ENCODE measurements at places on chromosomes 5 and 9. TPM values are rescaled to one million over a fixed set of nuclear protein-coding genes. Genes with fewer than 3 reads are reported as not detected.

DNA sequence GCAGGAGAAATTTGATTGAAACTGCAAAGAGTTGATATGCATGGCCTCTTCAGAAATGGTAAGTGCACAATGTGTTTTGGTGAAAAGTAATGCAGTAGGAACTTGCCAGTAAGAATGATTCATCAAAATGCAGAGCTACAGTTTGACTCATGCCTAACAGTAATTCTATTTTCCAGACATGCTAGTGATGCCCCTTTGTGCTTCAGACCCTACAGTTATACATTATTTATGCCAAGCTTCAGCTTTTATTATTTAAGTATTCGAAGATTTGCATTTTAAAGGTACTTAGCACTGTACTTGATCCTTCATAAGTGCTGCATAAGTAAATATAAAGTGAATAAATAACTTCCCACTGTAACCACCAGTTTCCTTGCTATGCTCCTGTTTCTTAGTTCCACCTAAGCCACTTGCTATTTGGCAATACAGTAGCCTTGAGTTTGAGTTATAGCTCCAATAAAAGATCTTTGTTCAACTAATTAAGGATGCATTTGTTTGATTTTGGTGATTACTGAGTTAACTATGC, 3.6 kb upstream of the SPATA31E1 start:
- DNase-seq = peak; percentile 88

DNA sequence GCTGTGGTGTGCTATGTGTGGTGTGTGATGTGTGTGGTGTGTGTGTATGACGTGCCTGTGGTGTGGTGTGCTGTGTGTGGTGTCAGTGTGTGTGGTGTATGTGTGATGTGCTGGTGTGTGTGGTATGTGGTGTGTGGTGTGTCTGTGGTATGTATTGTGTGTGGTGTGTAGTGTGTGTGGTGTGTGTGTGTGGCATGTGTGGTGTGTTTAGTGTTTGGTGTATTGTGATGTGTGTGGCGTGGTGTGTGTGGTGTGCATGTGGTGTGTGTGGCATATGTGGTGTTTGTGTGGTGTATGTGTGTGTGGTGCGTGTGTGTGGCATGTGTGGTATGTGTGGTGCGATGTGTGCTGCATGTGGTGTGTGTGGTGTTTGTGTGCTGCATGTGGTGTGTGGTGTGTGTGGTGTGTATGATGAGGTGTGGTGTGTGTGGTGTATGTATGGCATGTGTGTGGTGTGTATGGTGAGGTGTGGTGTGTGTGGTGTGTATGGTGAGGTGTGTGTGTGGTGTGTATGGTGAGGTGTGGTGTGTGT, 18.3 kb upstream of the RNU6ATAC start:
- DNase-seq = peak; percentile 20

GRCh38 chr9:69107771-69108170, 66.3 kb upstream of the TJP2 start:
- no peak for DNase-seq

GRCh38 chr5:169772256-169772655, 135.2 kb downstream of the DOCK2 start:
- DNase-seq = no peak

MRRF gene
- 24.1 TPM for total RNA-seq

CCDC180 gene
- total RNA-seq = 3.5 TPM
